ENCODE measurements at places on chromosomes 4 and X.
A peak's percentile ranks its signal among the peaks of the same experiment; 100 is the strongest.

GRCh38 chr4:1612278-1613098 lies 71.6 kb downstream of the FAM53A start:
- DNase-seq = no peak

DNA sequence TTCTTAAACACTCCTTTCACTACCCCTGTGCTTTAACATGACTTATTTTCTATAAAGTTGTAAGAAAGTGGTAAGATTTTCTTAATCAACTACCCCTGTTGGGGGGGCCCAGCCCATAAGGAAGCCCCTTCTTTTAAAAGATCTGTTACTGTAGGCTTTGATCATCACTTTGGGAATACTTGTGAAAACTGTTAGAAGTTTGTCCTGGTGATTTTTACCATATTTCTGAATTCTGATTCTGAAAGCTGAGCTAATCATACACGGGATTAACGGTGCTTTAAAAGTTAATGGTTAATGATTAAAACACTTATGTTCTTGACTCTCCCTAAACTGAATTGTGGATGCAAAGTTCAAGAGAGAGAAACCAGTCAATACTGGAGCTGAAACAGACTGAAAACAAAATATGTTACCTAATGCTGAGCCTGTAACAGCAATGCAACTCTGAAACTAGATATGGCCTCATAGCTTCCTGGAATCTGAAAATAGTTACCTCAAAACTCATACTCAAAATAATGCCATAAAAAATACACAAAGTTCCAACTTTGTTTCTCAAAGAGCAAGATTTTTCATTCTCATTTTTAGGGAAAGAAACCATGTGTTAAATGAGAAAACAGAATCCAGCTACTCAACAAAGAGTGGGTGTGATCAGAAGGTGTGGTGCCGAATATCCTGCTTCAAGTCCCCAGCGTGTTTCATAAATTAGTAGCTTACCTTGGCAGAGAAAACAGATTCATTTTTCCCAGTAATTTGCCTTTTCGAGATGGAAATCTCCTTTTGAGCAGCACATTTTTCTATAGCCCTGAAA lies 31.6 kb downstream of the ADH7 start:
- no peak for DNase-seq

GRCh38 chr4:101299899-101300540 lies 47.3 kb downstream of the PPP3CA start:
- DNase-seq = no peak

DNA sequence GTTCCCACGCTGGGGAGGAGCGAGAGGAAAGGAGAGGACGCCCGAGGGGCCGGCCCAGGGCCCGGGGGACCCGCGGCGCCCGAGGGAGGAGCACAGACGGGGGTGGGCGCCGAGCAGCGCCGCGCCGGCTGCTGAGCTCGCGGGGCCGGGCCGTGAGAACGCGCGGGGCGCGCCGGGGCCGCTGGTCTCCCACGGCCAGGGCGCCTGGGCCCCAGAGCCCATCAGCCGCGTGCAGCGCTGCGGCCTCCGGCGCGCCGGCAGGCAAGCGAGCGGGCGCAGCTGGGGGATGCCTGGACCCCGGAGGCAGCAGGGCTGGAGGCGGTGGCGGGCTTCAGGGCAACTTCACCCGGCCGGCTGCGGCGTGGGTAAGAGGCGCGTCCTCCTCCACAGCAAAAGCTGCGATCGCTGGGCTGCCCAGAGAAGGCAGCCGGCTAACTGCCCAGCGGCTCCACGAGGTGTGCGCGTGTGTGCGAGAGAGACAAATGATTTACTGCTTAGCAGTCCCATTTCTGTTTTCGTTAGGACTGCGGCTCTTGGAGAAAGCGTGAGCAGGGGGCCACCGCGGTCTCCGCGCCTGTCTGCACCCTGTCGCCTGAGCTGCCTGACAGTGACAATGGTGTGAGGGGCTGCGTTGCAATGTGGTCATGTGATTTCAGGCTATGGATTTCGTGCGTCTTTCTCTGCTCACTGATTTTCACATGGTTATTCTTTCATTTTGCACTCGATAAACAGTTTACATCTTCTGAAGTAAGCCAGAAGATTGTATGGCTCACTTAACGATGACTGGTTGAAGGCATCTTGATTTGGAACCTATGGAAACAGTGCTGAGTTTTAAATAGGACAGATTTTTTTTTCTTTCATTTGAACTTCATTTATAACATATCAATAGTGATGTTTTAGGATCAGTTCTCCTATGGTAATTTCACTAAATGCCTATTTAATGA lies 1.2 kb downstream of the GUCY1A1 start:
- DNase-seq = no peak

GRCh38 chr4:176319704-176320339 lies at the start of gene SPCS3:
SPCS3 (plus strand) TSS chr4:176319966; CDS start chr4:176320077, 111 bp downstream.
- DNase-seq = peak; percentile 96

DNA sequence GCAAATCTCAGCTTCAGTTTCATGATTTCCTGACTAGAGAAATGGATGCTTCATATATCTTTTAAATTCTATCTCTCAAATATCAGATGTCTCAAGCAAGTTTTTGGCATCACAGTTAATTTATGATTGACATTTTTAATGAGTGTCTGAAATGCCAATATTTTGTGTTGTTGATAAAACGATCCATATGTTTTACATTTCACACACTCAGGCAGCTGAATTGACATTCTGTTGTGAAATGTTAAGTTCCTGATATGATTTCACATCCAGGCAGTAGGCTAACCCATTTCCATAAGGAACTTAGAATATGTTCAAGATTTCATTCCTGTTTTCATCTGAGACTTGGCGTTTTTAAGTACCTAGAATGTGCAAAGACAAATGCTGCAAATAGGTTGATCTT lies 650.6 kb downstream of the PCDH18 start:
- no peak for DNase-seq

- DNase-seq = no peak
These were observed 497 bp downstream of the HPGD start for GRCh38 chr4:174521800-174522182.

GRCh38 chr4:56764775-56765174 lies 56.7 kb downstream of the SPINK2 start:
- DNase-seq = no peak

GRCh38 chr4:152479428-152480026 lies 56.4 kb downstream of the FBXW7 start:
- no peak for DNase-seq

GRCh38 chrX:54937416-54937815 lies 16.8 kb downstream of the TRO start:
- no peak for DNase-seq

DNA sequence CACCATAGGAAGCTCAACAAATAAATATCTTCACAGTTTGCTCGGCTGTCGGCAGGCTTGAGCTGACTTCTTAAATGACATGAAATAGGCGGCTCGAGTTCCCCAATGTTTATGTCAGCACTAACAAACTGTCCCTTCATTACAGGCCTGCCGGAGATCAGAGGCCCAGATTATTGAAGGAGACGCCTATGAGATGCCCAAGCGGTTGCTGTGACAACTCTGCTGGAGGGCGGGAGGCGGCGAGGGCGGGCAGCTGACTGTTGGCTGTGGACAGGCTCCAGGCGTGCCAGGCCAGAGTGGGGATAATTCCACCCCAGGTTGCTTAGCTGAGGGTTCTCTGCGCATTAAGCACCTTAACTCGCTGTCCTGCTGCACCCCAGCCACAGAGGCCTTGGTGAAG lies 39.2 kb upstream of the MSX1 start:
- DNase-seq = no peak

DNA sequence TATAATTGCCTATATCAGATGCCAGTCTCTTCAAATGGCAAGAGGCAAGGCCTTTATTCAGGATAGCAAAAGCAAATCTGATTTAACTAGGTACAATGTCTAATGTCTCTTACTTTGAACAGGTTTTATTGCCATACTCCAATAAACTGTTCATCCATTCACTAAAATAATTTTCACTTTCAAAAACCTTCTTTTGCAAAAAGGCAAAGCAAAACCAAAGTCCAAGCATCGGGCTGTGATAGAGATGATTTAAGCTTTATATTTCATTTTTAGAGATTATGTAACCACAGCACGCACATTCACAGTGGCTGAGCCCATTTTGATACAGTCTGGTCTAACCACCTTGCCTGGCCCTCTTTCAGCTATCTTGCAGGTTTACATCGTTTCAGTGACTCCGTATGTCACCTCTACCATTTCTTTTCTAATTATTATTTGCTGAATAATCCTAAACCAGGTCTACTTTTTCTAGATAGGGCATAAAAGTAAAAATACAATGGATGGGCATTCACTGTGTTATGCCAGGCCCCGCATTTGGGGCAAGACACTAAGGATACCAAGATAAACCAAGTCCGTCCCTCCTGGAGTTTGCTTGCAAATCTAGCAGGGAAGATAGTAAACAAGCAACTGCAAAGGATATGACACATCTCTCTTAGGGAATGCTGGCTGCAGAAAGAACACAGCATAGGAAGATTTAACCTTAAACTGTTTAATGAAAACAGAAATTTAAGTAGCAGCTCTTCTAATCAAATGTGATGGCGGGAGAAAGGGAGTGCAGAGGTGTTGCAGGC lies 1.8 kb downstream of the CASP3 start:
- DNase-seq = no peak

DNA sequence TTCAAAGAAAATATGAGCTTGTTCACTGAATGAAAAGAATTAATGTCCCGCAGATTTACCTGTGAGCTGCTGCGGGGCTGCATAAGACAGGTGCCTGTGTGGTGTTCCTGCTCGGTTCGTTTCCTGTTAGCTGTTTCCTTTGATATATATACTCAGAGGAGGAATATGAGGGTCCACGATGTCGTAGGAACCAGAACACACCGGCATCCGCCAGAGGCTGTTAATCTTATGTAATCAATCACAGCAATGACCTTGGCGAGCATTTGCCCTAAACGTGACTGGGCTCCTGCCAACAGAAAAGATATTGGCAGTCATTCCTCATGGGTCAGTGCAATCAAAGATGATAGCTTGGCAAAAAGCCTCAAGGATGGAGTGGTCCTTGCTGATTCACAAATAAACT lies 260.1 kb downstream of the EVC2 start:
- DNase-seq = no peak

- DNase-seq = no peak
These were observed 4.4 kb upstream of the MAEA start for GRCh38 chr4:1285151-1285789.

DNA sequence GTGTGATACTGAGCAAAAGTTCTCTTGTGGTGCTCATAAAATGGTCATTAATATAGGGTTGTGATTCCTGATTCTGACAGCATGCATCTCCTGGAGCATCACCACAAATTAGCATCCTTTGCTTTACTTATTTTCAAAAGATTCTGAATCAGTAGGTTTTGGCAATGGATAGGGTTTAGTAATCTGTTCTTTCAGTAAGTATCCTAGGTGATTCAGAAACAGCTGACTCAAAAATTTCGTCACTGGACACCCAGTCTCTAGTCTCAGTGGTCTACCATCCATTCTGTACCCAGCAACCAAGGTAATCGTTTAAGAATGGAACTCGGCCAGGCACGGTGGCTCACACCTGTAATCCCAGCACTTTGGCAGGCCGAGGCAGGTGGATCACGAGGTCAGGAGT lies 4.1 kb downstream of the CBLL2 start:
- DNase-seq = no peak

DNA sequence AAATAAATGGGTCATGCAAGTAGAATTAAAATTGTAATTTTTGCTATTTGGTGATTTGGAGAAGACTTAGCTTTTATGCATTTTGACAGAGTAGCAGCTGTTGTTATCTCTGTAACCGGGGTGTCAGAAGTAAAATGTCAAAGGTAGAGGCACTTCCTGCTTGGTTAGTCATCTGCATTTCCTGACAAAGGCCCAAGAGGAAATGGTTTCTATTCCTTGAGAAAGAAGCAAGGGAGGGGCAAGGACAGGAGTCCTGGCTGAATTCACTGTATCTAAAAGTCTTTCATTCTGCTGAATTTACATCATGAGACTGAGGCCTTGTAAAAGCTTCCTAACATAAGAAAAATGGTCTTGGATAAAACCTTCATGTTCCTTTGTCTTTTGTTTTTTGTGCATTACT lies 550.9 kb upstream of the BOD1L1 start:
- no peak for DNase-seq

- DNase-seq = no peak
These were observed 766.9 kb upstream of the PCDH10 start for GRCh38 chr4:132382243-132382642.

- no peak for DNase-seq
These were observed 406.6 kb downstream of the PCDH10 start for GRCh38 chr4:133555671-133556070.

DNA sequence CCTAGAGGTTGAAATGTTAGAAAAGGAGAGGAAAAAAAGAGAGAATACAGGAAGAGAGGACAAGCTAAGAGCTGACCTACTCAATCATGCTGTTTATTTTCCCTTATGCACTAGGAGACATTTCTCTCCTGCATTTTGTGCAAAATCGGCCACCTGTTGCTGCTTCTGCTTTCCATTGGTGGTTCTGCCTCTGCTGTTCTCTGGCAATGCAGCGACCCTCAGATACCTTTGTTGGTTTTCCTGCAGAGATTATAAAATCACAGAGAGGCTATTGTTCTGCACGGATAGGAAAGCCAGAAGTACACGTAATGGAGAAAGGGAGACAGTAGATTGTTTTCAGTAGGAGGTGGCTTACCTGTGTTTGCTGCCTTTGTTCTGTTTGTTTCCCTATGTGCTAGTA lies 108.9 kb downstream of the UNC5C start:
- DNase-seq = no peak

- no peak for DNase-seq
These were observed 3.6 kb downstream of the NKX1-1 start for GRCh38 chr4:1402516-1403091.

DNA sequence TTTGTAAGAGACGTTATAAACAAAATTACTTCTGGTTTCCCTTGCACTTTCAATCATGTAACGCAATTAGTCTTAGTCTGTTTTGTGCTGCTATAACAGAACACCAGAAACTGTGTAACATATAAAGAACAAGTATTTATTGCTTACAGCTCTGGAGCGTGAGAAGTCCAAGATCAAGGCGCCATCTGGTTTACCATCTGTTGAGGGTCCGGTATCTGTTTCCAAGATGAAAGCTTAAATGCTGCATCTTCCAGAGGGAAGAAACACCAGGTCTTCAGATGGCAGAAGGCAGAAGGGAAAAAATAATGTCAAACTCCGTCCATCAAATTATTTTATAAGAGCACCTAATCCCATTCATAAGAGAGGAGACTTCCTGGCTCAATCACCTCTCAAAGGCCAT lies 474.1 kb downstream of the PDGFC start:
- no peak for DNase-seq

DNA sequence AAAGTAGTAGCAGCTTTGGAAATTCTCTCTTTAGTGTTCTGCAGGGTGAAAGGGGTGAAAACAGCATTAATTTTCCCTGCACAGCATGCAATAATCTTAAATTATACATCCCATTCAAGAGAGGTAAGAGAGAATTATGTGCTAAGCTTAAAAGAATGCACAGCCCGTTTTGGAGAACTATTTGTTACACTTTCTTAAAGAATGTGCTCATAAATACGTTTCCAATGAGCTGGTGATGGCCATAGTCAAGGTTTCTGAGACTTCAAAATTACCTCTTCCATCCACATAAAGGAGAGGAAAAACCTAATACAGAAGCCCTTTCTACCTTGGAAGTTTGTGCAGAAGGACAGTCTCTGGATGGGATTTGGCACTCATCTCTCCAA lies 766.7 kb upstream of the TENM3 start:
- no peak for DNase-seq

Measured in activated T-cell treated with anti-CD3 and anti-CD28 coated beads for 1 hour (primary cell).